ENCODE measurements at places on chromosomes 1 and 21.
A peak's percentile ranks its signal among the peaks of the same experiment; 100 is the strongest.

DNA sequence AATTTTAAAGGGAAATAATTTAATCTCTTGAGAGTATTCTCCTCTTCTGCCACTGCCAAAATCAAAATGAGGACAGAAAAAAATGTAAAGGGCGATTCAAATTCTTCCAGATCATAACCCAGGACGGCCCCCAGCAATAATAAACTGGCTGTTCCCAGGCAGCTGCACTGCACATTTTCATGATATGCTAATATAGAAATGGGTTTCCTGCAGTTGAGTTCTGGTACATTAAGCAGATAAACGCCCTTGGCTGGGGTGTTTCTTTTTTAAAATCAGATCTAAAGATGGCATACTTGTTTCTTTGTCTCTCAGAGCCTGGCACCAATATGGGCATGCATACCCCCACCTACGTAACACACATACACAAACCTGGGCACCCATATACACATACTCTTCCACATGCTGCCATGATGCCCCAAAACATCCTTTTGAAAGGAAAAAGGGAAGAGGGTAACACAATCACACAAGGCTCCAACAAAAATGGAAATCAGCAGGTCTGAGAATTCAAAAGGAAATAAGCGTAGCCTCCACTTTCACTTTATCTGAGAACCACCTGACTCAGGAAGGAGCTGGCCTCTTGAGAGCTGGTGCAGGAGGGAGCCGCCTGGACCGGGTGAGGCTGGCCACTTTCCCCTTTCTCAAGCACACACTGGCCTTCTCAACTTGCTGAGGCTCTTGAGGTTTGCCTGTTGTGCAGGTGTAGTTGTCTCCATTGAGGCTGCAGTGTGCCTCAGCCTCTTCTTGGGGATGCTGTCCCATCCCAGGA is 653.4 kb downstream of the KIF26B start:
- DNase-seq = no peak

GRCh38 chr1:151982300-151983005 is 11.2 kb downstream of the S100A10 start:
- DNase-seq = no peak

DNA sequence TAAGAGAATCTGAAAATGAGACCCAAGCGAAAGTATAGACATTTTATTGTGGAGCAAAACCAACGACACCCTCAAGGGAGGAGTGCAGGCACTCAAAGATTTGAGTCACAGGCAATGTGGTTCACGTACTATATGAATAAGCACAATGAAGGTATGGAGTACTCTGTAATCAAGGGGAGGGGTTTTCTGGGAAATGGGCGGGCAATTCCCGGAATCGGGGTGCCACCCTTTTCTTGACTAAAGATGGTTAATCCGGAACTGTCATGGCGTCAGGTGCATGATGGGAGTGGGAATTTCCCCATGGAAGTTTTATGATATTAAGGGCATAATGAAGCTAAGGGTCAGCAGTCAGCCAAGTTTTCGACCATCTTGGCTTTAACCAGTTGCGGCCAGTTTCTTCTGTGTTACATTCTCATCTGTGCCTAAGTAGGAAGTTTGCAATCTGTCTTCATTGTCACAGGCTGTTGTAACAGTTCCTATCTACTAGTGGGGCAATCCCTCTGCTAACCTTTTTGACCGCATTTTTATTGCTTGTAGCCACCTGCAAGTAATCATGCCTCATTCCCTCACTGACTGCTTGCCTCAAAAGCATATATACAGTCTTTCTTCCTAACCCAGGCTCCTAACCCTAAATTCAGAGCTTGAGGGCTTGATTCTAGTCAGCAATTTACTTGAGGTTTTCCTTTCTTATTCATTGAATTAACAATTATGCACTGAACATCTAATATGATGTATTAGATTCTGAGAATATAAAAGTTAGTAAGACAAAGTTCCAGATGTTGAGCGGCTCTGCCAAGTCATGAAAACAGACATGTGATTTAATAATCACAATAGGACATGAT is 775 bp upstream of the AIM2 start:
- DNase-seq = peak; percentile 96

DNA sequence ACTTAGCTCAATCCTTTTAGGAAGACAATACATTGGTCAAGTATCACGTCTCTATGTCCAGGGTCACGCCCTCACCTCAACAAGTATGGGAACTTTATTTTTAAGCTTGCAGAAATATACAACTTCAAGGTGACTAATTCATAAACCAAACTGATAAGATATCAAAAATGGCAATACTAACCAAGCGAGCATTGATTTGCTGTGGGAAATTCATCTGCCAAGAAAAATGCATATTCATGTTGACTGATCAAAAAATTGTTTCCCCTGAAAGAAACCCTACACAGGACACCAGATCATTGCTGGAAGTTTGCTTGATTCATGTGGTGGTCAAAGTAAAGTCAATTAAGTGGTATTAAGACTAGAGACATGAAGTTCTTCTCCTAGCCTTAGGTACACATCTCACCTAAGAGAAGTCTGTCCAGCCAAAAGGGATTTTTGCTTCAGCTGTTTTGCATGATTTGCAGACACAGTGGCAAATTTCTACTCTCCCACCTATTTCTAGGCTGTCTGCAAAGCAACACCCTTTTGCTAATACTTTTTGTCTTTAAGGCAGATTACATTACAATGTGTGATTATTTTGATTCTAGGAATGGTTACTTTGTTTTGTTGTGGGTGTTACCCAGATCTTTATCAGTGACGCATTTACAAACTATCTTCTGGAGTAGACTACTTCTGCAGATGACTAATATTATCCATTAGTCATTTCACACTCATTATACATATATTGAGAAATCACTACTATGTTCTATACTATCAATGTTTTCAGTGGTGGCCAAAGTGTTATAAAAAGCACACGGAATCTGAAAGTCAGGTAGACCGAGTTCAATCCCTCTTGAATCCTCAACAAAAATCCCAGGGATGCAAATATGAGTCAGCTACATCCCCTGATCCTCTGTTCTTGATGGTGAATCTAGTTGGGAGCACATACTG is 12.4 kb downstream of the SAMSN1 start:
- no peak for DNase-seq

GRCh38 chr1:106232128-106232527 is 824.3 kb upstream of the PRMT6 start:
- no peak for DNase-seq

- peak; percentile 14 for DNase-seq
These were observed 45.6 kb downstream of the IL23R start for GRCh38 chr1:67211589-67212563.

- no peak for DNase-seq
These were observed 395.0 kb downstream of the PTPRU start for GRCh38 chr1:29631361-29631760.

DNA sequence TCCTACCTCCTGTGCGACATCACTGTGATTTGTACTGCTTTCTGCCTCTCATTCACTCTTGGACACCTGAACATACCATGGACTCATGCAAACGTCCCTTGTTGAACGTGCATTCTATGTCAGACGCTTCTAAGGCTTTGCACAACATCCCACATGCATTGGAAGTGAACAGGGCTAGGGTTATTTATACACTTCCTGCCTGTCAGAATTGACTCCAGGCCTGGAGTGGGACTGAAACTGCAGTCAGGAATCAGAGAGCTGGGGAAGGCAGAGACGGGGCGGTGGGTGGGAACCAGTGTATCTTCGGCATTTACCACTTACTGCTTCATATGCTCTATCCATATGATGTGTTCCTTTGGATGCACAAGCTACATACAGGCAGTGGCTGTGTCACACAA is 81.4 kb upstream of the GALNT2 start:
- no peak for DNase-seq

GRCh38 chr1:154425172-154425571 is 20.0 kb downstream of the IL6R start:
- no peak for DNase-seq

DNA sequence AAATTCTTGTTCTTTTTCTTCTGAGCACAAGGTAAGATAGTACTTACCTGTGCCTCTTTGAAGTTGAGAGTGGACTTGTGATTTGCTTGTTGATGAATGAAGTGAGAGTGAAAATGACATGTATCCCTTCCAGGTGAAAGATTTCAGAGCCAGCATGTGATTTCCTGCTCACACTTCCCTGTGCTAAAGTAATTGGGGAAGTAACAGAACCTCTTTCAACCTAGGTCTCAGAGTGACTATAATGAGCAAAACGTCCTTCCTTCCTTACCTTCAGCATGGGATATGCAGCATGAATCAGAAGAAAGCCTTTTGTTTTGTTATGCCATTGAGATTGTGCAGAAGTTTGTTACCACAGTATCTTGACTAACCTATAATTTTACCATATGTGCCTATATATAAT is 24.6 kb downstream of the RAVER2 start:
- no peak for DNase-seq

DNA sequence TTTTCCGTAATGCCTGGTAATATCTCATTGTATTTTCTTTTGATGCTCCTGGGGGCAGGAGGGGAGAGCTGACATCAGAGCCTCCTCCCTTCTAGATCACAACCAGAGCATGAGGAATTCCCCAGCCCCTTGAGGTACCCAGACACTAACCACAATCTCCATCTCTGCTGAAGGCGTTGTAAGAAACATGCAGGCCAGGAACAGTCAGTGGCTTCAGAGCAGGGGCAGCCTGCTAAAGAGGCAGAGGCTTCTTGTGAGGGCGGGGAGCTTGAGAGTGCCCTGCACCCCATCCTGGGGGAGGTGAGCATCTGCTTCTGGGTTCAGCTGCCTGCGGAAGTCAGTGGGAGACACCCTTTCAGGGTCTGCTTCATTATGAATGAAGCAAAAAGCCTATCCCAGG is 19.0 kb downstream of the MAPKAPK2 start:
- DNase-seq = peak; percentile 46

DNA sequence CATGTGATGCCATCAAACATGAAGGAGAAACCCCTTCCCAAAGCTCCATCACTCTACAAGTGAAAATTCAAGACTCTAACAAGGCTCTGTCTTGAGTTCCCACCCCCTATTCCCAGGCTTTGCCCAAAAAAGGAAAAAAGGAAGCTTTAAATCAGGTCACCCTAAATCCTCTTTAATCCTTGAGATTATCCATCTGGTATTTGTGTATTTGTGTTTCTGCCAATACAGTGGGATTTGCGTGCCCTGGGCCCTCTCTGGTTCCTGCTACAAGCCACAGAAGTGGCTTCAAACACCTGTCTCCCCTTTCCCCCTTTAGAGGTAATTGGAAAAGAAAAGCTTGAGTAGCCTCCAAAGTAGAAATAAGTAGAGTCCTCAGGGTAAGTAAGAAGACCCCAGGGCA is 120.4 kb downstream of the EDEM3 start:
- no peak for DNase-seq

GRCh38 chr1:24167008-24167407 is 20.1 kb downstream of the IFNLR1 start:
- no peak for DNase-seq

GRCh38 chr1:37156646-37157045 is 122.3 kb upstream of the GRIK3 start:
- no peak for DNase-seq

DNA sequence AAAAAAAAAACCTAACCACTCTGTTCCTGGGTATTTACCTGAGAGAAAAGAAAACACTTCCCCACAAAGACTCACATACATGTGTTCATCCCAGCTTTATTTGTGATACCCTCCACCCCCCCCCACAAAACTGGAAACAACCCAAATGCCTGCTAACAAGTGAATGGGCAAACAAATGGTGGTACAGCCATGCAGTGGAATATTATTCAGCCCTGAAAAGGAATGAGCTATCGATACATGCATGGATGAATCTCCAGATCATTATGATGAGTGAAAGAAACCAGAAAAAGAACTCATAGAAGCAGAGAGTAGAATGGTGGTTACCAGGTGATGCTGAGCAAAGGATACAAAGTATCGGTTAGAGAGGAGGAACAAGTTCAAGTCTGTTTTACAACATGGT is 38.0 kb upstream of the UTS2 start:
- no peak for DNase-seq

DNA sequence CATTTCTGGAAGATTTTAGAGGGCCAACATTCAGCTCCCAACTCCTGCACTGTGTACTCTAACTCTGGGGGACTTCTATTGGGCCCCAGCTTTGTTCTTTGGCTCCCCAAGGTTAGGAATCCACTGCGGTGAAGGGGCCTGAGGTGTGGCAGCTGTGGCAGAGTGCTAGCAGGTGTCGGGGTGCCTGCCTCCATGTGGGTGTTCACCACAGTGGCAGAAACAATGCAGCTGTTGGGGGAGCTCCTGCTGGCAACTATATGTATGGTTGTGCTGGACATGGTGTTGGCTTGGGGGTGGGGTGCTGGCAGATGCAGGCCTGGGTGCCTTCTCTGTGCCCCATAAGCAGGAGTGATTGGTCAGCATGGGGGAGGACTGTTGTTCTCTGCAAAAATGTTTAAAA is 95.5 kb downstream of the ST6GALNAC3 start:
- no peak for DNase-seq

DNA sequence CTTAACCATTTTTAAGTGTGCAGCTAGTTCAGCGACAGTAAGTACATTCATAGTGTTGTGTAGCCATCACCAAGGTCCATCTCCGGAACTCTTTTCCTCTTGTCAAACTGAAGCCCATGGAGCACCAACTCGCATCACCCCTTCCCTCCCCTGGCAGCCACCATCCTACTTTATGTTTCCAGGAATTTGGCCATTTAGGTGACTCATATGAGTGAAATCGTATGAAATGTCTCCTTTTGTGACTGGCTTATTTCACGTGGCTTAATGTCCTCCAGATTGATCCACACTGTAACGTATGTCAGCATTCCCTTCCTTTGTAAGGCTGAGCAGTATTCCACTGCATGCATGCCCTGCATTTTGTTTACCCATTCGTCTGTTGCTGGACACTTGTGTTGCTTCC is 2.5 kb downstream of the COL6A2 start:
- no peak for DNase-seq

- DNase-seq = no peak
These were observed 47.1 kb upstream of the ARHGAP29 start for GRCh38 chr1:94284476-94284875.

DNA sequence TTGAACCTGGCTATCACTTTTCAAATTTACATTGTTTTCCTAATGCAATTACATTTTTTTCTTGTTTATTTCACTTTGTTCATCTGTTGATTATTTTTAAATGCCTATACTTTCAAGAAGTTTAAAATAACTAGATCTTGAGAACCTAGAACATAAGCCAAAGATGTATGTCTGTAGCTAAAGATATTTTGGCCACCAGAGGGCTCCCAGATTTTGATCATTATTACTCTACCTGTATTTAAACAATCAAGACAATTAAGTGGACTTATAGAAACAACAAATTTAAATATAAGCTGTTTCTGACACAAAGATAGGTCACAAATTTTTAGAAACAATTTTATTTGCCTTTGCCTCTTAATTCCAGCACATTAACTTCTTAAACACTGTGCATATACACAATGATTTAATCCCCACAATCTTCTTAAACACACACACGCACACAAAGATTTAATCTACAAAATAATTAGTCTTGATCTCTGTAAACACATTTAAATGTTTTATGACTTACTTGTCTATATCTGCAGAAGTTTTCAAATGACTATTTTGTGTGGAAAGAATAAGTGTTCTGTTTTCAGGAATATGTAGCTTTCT is 380.0 kb downstream of the DSCAM start:
- DNase-seq = no peak

GRCh38 chr1:233523047-233523446 is 90.9 kb upstream of the KCNK1 start:
- no peak for DNase-seq

GRCh38 chr1:94095744-94096469 is 25.0 kb downstream of the ABCA4 start:
- no peak for DNase-seq

GRCh38 chr1:220770245-220770913 is 16.3 kb upstream of the MTARC1 start:
- no peak for DNase-seq

GRCh38 chr1:216616425-216616824 is 106.8 kb downstream of the ESRRG start:
- no peak for DNase-seq

Data from activated T-helper 9 cell treated with anti-CD3 and anti-CD28 coated beads, Interleukin-2, amount 50 U/mL, for 16 hours (primary cell).